ENCODE measurements at places on chromosomes 2 and 18. TPM values are rescaled to one million over a fixed set of nuclear protein-coding genes. Genes with fewer than 3 reads are reported as not detected.

The CABYR gene
- 0.16 TPM for total RNA-seq

- no peak for DNase-seq
- no peak overlapping the region for H3K4me3 ChIP-seq
- no peak overlapping the region for H3K27ac ChIP-seq
- H3K4me1 ChIP-seq = peaks cover 5% of the 10 kb centered on the region
Observed at GRCh38 chr2:126751477-126751876, 95.5 kb downstream of the GYPC start.

DNA sequence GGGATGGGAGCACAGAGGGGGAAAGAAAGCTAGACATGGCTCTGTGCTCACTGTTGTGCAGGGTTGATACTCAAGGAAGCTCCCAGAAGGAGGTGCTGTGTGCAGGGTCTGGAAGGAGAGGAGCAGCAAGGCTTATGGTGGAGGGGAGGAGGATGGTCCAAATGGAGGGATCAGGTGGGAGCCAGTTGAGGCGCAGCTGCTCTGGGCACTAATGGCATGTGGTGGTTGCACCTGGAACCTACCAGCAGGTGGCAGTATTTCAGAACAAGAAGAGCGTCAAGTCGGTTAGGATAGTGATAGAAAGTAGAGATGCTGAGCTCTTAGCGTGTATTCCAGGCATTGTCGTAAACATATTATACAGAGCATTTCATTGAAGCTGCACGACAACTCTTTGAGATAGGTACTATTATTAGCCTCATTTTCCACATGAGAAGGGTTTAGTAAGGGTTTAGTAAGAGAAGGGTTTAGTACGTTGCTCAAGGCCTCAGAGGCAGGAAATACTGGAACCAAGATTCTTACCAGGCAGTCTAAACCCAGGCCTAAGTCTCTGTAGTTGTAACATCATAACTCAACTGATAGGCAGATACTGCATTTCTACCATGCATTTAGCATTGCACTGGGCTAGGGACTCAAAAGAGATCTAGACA, 223.7 kb downstream of the CYP26B1 start:
- no peaks in the 10 kb centered on the region for H3K4me1 ChIP-seq
- no peak overlapping the region for H3K4me3 ChIP-seq
- no peaks in the 10 kb centered on the region for H3K27me3 ChIP-seq
- DNase-seq = peak; percentile 26
- no peak overlapping the region for H3K27ac ChIP-seq

DNA sequence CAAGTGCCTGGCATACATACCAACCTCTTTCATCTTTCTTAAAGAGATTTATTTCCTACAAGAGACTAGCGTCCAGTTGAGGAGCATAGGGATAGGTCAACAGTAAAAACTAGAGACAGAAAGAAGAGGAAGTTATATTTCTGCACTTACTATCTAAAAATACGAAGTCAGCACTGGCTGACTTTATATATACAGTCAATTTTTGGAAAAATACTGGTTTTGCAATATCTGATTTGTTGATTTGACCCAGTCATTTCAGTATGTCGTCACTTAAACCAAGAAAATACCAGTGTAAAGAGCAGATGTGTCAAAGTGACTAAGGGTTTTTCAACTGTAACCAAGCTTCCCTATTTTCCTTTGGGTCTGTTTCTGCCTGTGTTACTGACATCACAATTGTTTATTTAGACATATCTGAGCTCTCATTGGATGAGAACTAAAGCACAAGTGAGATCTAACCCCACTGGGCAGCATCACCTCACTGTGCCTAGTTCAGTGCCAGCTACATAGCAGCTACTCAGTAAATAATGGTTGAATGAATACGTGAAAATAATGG, 23.0 kb downstream of the CYTIP start:
- H3K27me3 ChIP-seq = no peaks in the 10 kb centered on the region
- H3K27ac ChIP-seq = peak overlapping the region; percentile 95
- peaks cover 92% of the 10 kb centered on the region for H3K36me3 ChIP-seq
- H3K4me1 ChIP-seq = peaks cover 67% of the 10 kb centered on the region

The PPP1R1C gene
- not detected for total RNA-seq

Data from activated T-helper 2 cell treated with anti-CD3 and anti-CD28 coated beads, Interferon-gamma antibody, Interleukin-2, Interleukin-4, amounts not matched to agents 10 μg/mL and 5 μg/mL and 100 μg/mL, durations not matched to agents 14 hours and 24 hours and 36 hours (primary cell).